ENCODE measurements at places on chromosomes 13 and 19. TPM values are rescaled to one million over a fixed set of nuclear protein-coding genes. Genes with fewer than 3 reads are reported as not detected.

SULT2A1 gene
- not detected for total RNA-seq

- no peak for DNase-seq
These were observed 10.3 kb upstream of the MYCBP2 start for GRCh38 chr13:77337159-77337558.

GRCh38 chr13:110027470-110028240 lies 241.3 kb upstream of the IRS2 start:
- DNase-seq: no peak

- no peak for DNase-seq
These were observed 2.9 kb downstream of the ANKRD27 start for GRCh38 chr19:32671883-32672593.

DNA sequence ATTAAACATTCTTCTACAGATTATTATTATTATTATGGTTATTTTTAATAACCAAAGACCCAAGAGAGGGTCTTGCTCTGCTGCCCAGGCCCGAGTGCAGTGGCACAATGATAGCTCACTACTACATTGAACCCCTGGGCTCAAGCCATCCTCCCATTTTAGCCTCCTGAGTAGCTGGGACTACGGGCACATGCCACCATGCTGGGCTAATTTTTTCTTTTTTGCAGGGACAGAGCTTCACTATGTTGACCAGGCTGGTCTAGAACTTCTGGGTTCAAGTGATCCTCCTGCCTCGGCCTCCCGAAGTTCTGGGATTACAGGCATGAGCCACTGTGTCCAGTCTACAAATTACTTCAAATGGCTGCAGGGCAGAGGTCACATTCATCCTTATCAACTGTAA lies 179.8 kb downstream of the KCNRG start:
- DNase-seq: no peak

DNA sequence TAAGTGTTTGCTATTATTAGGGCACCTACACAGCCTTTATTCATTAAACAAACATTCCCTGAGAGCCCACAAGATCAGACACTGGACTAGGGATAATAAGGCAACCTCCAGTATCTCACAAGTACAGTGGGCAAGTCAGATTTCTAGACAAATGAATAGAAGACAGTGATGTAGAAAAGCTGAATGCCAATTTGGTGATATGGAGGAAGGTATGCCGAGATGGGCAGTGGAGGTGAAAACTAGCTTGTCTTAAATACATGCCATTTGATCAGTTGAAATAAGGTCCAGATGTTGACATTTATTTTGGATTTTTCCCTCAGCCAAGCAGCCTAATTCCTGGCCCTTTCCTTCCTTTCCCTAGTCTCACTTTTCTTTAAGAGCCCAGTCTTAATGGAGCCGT lies 130.3 kb downstream of the RXFP2 start:
- DNase-seq: no peak

GRCh38 chr19:13441810-13442512 lies 64.3 kb downstream of the CACNA1A start:
- no peak for DNase-seq

DNA sequence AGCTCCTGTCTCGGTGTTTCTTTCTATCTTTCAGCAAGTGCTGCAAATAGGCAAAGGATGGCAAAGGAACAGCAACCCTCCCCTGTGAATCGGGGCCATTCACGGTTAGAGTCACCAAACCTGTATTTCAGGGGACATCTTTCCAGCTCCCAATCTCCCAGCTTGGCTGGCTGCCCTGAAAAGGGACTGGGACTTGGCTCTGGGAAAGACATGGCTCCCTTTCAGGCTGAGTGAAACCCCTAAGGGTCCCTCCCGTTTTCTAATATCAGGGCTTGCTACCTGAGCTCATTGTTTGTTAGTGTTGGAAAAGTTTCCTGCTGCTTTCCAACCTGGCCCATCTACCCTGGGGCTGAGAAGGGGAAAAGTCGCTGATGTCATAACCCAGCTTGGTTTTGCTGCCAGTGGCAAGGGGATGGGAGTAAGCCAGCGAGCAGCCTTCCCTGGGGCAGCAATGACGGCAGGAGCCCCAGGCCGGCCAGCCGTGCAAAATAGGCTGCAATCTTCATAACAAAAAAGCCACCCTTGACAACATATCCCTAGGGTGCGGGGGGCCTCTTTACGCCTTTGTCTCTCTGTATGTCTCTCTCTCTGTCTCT lies 29.9 kb downstream of the SERP2 start:
- DNase-seq: no peak

GRCh38 chr13:100203696-100204367 lies 114.9 kb downstream of the PCCA start:
- DNase-seq: no peak

All from thoracic aorta (tissue), 2 donors.